Activated T-cell treated with anti-CD3 and anti-CD28 coated beads, Interleukin-2, amount 50 U/mL, for 4 hours (primary cell): ENCODE measurements at places on chromosomes 2 and 18. TPM values are rescaled to one million over a fixed set of nuclear protein-coding genes. Genes with fewer than 3 reads are reported as not detected.

The CRYBA2 gene
- total RNA-seq = not detected

- no peak for DNase-seq
These were observed 168.2 kb downstream of the MCFD2 start for GRCh38 chr2:46747297-46747818.

DNA sequence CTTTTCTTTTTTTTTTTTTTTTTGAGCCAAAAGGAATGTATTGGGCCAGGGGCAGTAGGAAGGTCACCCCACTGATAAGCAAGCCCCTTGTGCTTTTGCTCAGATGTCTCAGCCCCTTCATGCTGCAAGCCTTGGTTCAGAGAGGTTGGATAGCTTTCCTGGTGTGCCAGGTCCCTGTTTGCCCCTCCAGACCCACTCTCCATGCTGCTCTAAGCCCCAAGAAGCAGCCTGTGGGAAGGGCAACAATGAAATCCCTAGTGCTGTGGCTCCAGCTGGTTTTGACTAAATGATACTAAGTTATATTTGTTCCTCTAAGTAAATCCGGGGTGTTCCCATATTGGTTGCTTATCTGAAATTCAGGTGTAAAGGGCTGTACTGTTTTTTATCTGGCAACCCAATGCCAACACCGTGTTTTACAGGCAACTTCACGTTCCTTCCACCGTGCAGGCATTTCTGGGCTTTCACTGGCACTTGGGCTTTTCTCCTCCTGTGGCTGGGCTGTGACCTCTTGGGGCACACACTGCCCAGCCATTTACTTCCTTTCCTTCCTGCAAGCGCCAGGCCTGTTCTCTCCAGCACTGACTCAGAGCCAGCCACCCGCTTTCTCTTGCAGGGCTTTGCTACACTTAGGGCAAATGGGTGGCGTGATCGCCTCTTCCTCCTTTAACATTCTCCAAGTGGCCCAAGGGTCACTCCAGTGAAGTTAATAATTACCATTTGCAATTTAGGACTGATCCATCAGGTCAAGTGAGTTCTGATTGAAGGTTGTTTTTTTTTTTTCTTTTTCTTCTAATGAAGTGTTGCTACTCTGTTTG lies 21.6 kb downstream of the MERTK start:
- DNase-seq = no peak

The TDRD15 gene
- not detected for total RNA-seq

The PLCD4 gene
- total RNA-seq = 0.40 TPM

DNA sequence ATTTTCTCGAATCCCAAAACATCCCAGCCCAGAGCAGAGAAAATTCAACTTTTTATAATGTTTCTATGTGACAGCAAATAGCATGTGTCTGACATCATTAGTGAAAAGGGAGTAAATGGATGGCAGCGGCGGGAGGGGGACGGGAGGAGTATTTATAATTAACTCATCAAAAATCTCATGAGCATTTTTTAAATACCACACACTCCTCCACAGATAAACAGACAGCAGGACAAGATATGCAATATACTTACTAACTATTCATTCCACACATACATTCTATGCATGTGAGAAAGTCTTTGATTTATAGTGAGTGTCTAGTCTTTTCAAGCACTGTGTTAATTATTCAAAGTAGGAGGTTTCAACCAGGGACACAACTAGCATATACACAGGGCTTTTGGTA lies 107.6 kb downstream of the LRP2 start:
- no peak for DNase-seq

The CACNB4 gene
- total RNA-seq = 0.15 TPM

DNA sequence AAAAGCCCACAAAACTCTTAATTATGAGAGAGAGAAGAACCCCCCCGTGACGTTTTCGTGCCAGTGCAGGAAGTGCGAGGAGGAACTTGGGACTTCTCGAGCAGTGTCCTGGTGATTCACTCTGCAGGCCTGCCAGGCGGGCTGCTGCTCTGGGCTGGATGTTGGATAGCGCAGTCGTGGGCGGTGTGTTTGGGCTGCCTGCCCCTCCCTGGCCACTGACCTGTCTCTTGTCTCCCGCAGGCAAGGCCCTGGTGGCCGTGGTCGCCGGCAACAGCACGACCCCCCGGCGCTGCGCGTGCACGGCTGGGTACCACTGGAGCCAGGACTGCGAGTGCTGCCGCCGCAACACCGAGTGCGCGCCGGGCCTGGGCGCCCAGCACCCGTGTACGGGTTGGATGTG lies 29.0 kb downstream of the TNFRSF11A start:
- no peak for DNase-seq

DNA sequence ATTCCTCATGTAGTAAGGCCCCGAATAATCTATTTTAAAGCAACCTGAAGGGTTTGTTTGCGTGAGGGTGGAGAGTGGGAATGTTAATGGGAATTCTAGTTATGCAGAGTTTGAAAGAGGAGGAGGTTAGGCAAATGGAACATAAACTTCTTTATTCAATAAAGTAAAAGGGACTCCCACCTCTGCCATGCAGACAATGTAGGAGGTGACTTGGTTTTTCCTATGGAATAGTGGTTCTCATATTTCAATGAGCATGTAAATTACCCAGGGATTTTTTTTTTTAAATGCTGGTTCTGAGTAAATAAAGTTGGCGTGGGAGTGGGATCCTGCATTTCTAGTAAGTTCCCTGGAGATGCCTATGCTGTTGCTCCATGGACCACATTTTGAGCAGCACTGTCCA lies 367.9 kb downstream of the THSD7B start:
- DNase-seq = no peak

GRCh38 chr18:8139891-8140406 lies 469.3 kb upstream of the RAB12 start:
- no peak for DNase-seq

DNA sequence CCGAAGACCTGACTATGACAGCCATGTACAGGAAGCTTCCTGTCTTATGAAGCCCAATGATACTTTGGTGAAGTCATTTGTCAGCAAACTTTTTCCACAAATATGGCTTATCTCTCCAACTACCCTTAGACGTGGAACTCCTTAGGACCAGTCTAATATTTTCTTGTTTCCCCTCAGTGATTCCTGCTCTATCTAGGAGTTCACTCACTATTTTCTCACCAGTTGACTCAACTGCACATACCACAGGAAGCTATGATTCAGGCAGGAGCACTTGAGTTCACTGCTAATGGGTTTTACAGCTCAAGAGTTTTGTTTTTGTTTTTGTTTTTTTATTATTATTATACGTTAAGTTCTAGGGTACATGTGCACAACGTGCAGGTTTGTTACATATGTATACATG lies 109.3 kb downstream of the ANTXR1 start:
- no peak for DNase-seq

The EMILIN2 gene
- 22.3 TPM for total RNA-seq

GRCh38 chr18:6795307-6795706 lies 65.8 kb downstream of the ARHGAP28 start:
- no peak for DNase-seq

DNA sequence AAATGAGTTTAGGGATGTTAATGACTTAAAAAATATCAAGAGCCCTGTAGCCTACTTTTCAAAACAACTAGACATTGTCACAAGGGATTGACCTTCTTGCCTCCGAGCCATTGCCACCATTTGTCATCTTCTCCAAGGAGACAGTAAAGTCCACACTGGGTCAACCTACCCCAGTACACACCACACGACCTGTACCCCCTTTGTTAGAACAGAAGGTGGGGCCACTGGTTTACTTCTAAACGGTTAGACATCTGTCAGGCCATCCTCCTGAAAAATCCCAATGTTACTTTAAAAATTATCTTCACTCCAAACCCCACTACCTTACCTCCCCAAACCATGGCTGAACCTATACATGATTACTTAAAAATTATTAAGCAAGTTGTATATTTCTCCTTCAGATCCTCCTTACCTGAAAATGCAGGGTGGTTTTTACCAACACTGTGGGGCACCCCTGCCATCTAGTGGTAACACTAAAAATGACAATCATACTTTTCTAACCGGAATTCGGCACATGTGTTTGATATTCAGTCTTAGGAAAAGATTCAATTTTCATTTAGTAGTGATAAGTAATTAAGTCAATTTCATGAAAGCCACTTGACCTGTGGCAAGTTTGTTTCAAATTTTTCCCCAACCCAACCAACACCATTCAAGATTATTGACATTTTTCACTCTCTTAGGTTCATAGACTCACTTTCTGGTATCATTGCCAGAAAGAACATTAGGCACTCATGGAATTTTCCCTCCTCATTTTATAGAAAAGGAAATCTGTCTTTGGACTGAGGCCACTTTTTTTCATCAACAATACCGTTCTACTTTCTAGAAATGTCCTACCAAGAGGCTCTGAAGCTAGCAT lies 265.3 kb upstream of the PKDCC start:
- DNase-seq = no peak
